ENCODE measurements at places on chromosomes 11 and 22. TPM values are rescaled to one million over a fixed set of nuclear protein-coding genes. Genes with fewer than 3 reads are reported as not detected.

Gene MFRP
- not detected for total RNA-seq

GRCh38 chr11:66443602-66444001 lies 5.0 kb upstream of the MRPL11 start:
- H3K4me3 ChIP-seq = no peak overlapping the region
- no peaks in the 10 kb centered on the region for H3K27me3 ChIP-seq
- no peak overlapping the region for H3K27ac ChIP-seq
- no peak for DNase-seq
- peaks cover 3% of the 10 kb centered on the region for H3K4me1 ChIP-seq

Gene MEI1
- 59.3 TPM for total RNA-seq

- peak overlapping the region; percentile 79 for H3K4me3 ChIP-seq
- H3K36me3 ChIP-seq = no peaks in the 10 kb centered on the region
- no peak overlapping the region for H3K27ac ChIP-seq
- DNase-seq = no peak
- H3K27me3 ChIP-seq = no peaks in the 10 kb centered on the region
- H3K4me1 ChIP-seq = peaks cover 18% of the 10 kb centered on the region
These were observed 871 bp downstream of the SLC35E4 start for GRCh38 chr22:30636226-30637077.

Gene FIBIN
- not detected for total RNA-seq

- H3K4me1 ChIP-seq = no peaks in the 10 kb centered on the region
- no peak overlapping the region for H3K27ac ChIP-seq
- H3K27me3 ChIP-seq = no peaks in the 10 kb centered on the region
- no peak overlapping the region for H3K4me3 ChIP-seq
- no peaks in the 10 kb centered on the region for H3K36me3 ChIP-seq
These were observed 48.2 kb upstream of the CEP295 start for GRCh38 chr11:93613231-93613831.

DNA sequence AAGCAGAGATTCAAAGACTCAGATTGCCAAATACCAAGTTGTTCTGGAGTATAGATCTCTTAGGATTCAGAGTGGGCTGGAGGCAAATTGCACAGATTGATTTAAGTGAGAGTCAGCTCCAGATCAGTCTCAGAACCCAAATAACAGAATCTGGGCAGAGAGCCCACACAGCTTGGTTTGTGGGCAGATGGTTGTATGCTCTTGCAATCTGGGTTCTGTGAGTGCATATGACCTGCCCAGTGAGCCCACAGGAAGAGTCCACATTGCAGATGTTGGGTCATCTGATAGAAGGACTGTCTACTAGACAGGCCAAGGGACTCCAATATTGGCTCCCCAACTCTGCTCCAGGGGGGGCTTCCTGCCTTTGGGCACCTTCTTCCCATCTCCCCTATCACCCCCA lies 65.9 kb downstream of the ADAMTS15 start:
- H3K27me3 ChIP-seq = peaks cover 2% of the 10 kb centered on the region
- H3K27ac ChIP-seq = no peak overlapping the region
- H3K4me1 ChIP-seq = no peaks in the 10 kb centered on the region
- no peak for DNase-seq

Gene ARHGAP8
- total RNA-seq = 0.37 TPM

DNA sequence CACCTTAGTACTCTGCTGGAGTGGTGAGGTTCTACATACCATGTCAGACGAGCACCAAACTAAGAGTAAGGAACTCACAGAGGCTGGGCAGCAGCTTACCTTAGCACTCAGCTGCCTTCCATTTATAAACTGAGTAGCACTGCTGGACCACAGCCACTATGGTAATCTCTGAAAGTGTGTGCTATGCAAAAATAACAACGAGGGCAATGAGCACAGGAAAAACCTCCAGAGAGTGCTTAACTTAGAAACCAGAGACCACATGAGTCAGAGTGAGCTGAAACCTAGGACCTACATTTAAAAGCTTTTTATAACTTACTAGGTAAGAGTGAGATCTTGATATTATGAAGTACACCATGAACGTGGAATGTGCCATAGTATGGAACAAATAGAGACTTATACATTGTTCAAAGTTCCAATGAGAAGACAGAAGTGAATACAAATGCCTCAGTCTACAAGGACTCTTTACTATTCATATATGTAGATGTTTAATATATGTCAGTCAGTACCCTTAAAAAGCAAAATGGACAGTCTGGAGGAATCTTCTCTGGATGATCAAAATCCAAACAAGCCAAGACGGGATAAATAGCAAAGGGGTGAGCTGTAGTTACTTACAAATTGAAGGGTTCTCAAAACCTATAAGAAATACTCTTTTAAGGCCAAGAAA lies 17.2 kb upstream of the CD59 start:
- no peak overlapping the region for H3K4me3 ChIP-seq
- H3K27me3 ChIP-seq = no peaks in the 10 kb centered on the region
- H3K36me3 ChIP-seq = peaks cover 7% of the 10 kb centered on the region
- no peaks in the 10 kb centered on the region for H3K4me1 ChIP-seq
- DNase-seq = no peak
- no peak overlapping the region for H3K27ac ChIP-seq

All from B cell (primary cell).